ENCODE measurements at places on chromosomes 12 and 14.

DNA sequence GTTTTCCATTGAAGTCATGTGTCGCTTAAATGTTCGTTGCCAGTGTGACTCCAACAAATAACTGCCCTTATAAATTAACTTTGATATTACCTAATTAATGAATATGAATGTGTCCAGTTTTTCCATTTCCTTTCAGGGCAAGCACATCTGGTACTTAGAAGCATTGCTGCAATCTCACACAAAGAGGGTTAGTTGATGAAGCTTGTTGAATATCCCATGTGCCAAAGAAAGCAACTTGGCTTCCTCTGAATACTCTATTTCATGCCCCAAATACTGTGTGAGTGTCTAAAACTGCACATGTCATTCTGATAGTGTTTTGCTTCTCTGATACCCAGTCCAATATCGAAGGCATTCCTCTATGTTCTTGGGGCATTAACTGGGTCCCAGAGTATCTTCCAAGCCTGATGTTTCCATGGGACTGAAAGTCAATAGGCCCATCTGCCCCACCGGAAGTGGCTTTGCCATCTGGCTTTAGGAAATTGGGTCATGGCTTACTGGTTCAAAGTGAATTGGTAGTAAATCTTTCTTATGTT is 75.8 kb upstream of the CNTN1 start:
- no peak for DNase-seq

GRCh38 chr12:79406993-79407392 is 283.8 kb downstream of the PAWR start:
- DNase-seq = no peak

DNA sequence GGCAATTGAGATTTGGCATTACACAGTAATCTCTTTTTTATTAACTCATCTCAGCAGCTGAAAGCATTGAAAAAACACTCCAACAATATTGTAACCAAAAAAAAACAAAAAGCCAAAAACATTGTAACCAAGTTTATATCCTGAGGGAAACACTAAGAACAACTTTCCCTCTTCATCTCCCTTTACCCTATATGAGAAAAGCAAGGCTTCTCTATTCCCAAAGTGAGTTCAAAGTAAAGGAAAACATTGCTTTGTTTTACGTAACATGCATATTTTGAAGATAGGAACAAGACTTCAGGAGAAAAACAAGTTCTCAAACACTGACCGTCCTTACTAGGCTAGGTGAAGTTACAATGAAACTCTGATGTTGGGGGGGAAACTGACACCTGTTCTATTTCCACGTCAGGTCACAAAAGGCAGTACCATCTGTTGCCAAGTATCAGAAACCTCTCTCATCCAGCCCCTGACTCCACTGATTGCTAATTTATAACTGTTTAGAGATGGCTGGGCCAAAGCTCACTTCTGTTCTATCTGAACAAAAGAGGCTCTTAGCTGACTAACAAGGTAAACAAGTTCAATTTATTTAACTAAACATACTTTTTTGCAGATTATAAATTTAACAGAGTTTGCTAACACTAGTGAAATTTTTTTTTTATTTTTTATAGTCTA is 67.9 kb upstream of the PLXNC1 start:
- DNase-seq = no peak

DNA sequence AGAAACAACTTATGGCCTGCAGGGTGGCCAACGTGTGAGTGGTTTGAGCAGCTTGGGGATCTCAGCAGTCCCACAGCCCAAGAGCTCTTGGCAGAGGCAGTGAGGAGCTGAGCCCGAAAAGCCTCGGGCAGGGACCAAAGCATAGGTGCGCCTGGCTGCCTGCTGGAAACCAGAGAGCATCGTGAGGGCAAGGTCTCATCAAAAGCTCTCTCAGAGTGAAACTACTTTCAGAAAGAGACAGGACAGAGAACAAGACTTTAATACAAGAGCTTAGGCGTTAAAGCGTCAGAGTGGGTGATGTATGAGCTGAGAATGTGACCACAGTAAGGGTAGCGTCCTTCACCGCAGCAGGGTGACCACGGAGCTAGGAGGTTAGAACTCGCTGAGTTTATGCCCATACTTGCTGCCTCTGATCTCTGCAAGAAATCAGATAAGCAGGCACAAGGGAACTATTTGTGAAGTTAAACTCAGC is 30.8 kb downstream of the LGMN start:
- DNase-seq = peak; percentile 28

DNA sequence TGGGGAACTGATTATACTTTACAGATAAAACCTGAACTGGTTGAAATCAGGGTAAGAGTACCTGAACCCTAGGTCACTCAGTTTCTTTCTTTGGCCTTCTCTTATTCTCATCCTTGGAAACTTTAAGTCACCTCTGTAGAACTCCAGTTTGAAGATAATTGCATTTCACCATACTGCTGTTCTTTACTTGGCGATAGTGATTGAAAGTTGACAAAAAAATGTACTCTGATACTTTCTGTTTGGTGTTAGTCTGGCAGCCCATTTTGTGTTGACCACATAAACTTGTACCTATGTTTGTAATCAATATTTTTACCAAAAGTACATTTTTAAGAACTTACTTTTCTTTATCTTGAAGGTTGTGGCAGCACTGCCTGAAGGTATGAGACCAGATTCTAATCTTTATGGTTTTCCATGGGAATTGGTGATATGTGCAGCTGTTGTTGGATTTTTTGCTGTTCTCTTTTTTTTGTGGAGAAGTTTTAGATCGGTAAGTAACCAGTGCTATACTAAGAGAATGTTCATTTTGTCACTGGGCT is 42.9 kb downstream of the MIA2 start:
- DNase-seq = no peak

- DNase-seq = peak; percentile 81
These were observed 112.9 kb downstream of the TSHR start for GRCh38 chr14:81068176-81068782.

DNA sequence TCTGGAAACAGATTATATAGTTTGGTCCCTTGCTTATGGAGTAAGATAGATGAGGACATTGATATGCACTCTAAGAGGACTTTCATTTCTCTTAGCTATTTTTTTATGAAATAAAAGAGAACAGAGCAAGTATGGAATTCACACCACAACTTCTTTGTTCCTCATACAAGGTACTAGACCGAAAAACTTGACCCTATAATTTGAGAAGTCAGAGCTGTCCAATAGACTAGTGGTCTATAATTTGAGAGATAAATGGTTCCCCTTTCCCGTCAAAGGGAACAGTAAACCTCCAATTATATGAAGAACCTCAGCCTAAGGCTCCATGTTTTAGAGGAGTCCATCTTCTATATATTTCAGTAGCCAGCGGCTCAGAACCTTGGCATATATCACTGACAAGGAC is 58.5 kb upstream of the HIF1A start:
- no peak for DNase-seq

DNA sequence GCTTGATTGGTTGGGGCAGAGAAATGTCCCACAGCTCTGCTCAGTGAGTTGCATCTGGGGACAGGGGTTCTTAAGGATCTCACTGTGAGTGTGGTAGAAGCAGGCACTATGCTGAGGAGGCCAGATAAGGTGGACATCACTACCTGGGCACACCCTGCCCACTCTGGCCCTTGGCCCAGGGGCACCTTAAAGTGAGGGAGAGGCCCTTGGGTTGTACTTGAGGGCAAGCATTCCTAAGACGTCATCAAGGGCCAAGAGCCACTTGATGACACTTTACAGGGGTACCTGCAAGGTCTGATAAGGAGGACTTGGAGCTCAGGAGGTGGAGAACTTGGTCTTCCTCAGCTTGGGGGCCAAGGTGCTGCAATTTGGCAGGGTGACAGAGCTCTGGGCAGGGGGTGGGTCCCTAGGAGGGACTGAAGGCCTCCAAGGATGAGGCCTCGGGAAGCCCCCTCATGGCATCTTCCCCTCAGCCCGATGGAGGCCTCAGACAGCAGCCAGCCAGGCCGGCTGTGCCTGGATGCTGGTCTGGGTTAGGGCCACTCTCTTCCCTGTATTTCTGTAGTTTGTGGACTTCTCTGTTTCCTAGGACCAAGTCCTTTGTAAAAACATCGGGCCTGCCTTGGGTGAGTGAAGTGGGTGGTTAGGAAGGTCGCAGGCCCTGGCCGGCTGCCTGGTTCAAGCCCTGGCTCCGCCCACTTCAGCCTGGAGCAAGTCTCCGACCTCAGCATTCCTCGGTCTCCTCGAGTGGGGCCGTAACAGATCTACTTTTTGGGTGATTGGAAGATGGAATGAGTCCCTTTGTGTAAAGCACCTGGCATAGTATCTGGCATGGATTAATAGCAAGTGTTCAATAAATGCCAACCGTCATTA is 24.8 kb downstream of the GPR68 start:
- no peak for DNase-seq

DNA sequence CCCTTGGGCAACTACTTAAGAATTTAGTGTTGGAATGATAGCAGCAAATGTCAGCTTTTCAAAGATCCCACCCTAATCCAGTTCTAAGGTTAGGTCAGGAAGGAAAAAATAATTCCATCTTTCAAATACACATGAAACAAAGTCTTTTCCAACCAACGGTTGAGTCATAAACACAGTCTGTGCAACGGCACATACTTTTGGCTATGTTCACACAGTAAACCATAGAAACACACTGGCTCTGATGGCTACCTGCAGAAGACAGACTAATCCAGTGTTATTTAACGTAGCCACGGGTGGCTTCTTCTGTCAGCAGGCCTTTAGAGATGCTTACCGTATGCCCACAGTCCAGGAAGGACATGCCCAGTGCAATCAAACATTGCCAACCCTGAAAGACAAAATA is 35.7 kb downstream of the HIGD1C start:
- no peak for DNase-seq

GRCh38 chr12:226401-226800 is 12.4 kb upstream of the SLC6A12 start:
- DNase-seq = no peak

DNA sequence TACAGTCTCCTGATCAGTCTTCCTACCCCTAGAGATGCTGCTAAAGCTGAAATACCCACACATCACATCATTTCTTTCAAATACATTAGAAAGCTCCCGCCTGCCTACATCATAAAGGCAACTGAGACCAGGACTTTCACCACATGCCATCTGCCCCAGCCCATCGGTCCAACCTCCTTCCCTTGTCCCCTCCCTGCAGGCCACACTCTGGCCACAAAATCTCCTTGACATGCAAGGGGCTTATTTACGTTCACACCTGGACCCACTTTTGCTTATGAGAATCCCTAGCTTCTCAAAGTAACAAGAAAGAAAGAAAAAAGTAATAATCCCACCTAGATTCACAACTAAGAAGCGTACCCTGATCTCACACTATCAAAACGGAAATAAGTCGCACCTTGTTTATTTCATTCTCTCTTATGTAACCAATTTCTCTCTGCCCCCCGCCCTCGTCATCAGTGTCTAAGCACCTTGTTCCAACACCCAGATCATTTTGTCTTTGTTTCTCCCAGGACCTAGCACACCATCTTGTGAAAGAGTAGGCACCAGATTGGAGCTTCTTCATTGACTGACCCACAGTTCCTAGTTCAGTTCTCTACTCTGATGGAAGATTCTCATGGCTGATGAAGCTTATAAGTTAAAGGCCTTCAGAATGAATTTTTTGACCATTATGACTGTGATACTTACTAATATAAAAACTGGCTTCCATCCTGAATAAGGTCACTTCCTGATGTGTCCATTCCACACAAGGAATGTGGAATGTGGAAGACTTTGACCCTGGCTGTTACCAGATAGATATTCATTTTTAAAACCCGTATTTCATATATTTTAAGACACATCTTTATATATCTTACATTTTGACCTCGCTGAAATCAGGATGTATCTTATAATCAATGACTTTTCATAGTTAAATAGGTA is 7.7 kb downstream of the WSB2 start:
- no peak for DNase-seq

GRCh38 chr12:131094831-131095805 is 141.4 kb downstream of the ADGRD1 start:
- no peak for DNase-seq

DNA sequence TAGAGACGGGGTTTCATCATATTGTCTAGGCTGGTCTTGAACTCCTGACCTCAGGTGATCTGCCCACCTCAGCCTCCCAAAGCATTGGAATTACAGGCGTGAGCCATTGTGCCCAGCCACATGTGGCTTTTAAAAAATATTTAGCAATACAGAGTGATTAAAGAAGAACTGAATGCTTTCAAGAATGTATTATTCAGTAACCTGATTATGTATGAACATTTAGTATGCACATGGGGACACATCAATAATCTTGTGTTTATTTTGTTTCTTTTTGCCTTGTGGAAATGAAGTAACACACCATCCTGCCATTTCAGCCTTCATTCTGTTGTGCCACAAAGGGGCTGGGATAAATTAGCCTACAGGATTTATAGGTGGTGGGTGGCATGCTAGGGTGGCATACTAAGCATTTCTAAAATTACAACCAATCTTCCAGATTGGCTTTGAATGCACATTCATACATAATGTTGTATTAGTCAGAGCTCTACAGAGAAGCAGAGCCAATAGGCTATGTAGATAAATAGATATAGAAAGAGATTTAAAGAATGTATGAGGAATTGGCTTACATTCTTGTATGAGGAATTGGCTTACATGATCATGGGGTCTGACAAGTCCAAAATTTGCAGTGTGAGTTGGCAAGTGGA is 25.5 kb upstream of the TXNRD1 start:
- DNase-seq = no peak

DNA sequence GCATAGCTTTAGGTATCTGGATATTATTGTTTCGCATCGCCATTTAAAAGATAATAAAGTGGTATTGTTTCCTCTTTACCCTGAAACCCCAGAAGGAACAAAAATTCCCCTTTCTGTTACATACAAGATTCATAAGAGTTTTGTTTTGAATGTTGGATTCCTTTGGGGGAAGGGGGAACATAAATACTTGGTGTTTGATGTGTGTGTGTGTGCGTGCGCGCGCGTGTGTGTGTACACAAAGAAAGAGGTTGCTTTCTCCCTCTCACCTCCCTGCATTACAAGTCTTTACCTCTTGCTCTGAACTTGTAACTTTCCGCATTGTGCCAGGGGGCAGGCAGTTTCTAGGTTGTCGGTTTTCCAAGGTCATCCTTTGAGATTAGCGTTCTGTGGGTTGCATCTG is 76.4 kb downstream of the GPATCH2L start:
- DNase-seq = no peak

DNA sequence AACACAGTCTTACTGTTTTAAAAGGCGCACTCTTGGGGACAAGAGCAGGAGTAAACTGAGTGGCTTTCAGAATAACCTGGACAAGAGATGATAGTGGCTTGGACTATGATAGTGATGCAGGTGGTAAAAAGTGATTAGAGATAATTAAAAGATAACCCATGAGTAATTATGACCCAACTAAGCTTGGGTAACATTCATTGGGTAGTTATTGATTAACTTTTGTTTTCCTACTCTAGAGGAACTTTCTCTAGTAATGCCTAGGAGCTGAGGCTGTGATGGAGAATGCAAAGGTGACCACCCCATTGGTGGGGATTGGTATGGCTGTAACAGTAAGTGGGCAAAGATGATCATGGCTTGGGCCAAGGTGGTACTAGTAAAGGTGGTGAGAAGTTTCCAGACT is 22.3 kb upstream of the FRS2 start:
- no peak for DNase-seq

DNA sequence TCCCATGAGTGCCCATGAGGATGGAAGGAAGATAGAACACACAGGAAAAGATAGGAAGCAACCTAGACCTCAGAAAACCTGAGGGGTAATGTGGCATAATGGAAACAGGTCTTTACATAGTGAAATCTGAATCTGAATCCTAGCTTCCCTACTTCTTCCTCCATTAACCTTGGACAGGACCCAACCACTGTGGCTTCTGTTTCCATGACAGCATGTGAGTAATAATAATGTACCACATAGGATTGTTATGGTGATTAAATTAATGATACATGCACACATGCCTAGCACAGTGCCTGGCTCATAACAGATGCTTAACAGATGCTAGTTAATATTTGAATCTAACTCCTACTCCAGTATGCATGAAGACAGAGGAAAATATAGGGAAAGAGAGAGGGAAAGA is 11.2 kb downstream of the TTC9 start:
- DNase-seq = no peak

All from hematopoietic multipotent progenitor cell treated with erythropoietin and hydrocortisone succinate and interleukin-3 and kit ligand, for 4 days (in vitro differentiated cells).